ENCODE measurements at places on chromosomes 12 and 14.

DNA sequence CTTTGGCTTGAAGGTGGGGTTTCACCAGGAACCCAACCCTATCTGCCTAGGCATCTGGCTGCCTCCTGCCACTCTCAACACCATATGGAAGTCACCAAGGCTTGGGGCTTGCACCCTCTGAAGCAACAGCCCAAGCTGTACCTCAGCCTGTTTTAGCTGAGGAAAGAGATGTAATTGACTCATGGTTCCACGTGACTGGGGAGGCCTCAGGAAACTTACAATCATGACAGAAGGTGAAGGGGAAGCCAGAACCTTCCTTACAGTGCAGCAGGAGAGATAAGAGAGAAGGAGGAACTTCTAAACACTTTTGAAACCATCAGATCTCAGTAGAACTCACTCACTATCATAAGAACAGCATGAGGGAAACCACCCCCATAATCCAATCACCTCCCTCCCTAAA lies 26.9 kb downstream of the GLIPR1L1 start:
- no peak for DNase-seq

DNA sequence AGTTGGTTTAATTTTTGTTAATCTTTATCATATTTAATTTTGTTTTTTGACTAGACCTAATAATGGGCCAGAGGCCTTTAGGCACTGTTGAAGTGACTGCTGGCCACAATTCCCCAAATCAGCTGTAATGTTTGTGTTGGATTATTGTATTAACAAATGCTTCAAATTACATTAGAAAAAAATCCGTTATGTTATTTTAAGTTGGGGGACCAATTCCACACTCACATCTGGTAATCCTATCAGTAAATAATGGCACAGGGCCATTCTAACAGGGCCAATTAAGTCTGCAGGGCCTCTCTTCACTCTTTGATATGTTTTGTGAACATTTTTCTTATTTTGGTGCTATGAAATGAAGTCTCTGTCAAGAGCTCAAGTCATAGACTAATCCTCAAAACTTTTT lies 39.6 kb downstream of the CHST11 start:
- no peak for DNase-seq

DNA sequence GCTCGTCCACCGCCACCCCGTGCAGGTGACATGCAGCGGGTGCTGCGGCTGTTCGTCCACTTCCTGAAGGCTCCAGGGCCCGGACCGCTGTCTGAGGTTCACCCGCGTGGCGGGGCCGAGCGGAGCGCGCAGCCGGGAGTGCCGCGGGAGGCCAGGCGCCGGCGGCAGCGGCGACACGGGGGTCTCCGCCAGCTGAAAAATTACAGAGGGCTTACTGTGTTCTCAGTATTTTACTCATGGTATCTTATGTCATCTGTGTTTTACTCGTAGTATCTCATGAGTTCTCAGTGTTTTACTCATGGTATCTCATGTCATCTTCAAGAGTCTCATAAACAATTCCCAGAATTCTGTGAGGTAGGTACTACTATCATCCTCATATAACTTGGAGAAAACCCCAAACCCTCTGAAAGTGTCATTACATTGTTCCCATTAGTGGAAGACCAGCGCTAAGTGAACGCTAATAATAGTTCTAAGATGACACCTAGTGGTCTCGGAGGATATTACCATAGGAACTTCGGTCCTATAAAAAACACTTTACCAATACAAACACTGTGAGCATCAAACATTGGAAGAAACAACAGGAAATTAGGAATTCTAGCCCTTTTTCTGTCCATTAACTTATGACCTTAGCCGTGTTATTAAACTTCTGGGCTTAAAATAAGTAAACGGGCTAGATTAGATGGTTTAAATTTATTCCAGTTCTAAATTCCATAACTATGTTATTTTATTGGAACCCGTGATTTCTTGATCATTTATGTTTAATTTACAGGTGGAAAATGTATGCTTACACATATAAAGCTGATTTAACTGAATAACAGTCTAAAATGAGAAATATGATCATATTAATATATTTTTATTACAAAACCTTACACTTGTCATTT lies 32.4 kb downstream of the AK7 start:
- DNase-seq: peak; percentile 62

DNA sequence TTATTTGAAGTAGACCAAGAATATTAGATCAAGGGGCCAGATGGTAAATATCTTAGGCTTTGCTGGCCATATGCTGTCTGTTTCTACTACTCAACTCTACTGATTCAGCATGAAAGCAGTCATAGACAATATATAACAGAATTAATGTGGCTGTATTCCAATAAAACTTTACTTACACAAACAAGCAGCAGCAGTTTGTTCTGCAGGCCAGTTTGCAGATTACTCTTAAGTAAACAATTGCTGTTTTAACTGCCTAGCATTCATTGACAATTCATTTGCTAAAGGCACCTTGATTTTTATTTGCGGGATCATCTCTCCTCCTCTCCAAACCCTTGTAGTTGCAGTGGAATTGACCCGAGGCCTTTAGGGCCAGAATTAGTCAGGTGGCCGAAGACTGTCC lies 94.1 kb upstream of the GARIN6 start:
- no peak for DNase-seq

DNA sequence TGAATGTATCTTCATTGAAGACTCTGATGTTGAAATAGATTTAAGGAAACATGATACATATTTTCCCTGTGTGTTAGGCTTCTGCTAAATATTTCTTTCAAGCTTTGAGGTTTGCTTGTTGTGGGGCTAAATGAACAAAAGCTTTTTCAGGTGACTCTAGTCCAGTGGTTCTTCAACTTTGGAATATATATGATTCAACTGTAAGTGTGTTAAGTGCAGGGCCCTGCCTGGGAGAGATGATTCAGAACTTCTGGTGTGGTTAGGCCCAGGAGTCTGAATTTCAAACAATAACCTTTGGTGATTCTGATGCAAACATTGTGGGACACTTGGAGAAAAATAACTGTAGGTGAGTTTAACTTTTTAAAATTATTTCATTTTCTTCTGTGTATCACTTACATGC lies 93.0 kb downstream of the TRHDE start:
- no peak for DNase-seq

DNA sequence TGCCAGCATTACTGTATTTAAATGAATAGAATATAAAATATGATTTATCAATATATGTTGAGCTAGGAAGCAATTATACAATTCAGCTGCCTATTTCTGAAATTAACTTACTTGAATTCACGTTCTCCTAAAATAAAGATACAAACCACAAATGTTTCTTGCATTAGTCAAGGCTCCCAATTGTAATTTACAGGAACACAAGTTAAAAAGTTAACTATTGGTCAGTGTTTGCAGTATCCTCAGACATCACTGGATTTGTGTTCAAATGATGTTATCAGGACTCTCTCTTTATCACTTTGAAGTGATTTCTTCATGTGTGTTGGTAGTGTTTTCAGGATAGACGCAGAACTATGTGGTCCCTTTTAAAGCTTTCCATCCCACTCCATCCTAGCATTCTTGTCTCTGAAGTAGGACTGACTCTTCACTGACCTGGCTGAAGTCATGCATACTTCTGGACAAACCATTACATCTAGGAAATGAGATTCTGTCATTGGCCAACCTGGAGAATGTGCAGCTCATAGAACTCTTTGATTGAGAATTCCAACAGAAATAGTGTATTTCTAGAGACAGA lies 156.1 kb downstream of the KICS2 start:
- no peak for DNase-seq

GRCh38 chr12:65839027-65839426 lies 14.7 kb downstream of the HMGA2 start:
- DNase-seq: no peak

GRCh38 chr14:105432657-105433056 lies 13.0 kb downstream of the MTA1 start:
- no peak for DNase-seq

DNA sequence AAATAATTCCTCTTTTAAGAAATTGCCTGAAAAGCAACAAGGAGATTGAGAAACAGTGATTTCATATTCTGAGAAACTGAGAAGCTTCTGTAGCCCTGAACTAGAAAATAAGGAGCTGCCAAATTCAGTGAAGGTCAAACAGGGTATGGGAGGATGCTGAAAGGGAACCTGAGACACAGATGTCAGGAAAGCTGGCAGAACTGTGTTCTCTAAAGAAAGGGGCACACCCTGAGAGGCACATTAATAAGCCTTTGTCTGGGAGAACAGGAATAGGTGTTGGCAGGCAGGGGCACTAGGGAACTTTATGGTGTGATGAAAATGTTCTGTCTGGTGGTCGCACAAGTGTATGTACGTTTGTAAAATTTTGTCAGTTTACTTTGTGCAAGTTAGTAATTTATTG lies 29.6 kb downstream of the VRK1 start:
- no peak for DNase-seq

DNA sequence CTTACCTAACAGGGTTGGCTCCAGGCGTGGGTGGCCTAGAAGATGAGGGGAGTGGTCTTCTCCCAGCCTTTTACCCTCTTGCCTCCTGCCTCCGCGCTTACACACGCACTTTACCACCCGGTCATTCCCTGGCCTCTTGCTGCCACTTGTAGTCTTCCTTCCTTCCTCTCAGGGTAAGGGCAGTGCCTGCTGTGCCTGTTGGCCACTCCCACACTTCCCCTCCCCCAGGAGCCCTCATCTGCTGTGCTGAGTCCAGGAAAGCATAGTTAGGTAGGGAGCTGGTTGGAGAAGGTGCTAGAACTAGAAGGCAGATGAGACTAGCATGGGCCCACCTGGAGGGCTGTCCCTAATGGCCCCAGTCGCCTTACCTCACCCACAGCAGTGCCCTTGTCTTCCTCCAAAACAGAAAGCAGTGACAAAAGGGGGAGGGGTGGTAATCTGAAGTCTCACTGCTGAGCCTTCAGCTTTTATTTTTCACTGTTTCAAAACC lies 54.3 kb upstream of the SRSF5 start:
- DNase-seq: peak; percentile 61

- no peak for DNase-seq
These were observed 130.1 kb upstream of the BMP4 start for GRCh38 chr14:54086767-54087166.

DNA sequence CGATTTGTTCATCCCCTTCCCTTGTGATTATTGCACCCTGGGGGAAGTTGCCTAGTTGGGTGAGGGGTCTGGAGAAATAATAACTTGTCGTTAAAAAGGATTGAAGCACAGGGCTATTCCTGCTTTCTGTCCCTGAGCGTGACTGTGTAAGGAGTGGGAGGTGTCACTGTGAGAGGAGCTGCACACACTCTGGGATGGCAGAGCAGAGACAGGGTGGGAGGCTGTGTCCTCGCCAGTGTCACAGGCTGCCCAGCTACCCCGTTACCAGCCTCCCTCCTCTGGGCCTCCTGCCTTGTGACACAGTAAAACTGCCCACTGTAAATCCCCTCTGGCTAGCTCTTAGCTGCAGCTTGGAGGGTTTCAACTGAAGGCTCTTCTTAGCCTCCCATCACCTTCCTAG lies 460.6 kb downstream of the AACS start:
- no peak for DNase-seq

- no peak for DNase-seq
These were observed 76.2 kb downstream of the ARL6IP4 start for GRCh38 chr12:123056709-123057108.
